ENCODE measurements at places on chromosomes 11 and 22. TPM values are rescaled to one million over a fixed set of nuclear protein-coding genes. Genes with fewer than 3 reads are reported as not detected.

DNA sequence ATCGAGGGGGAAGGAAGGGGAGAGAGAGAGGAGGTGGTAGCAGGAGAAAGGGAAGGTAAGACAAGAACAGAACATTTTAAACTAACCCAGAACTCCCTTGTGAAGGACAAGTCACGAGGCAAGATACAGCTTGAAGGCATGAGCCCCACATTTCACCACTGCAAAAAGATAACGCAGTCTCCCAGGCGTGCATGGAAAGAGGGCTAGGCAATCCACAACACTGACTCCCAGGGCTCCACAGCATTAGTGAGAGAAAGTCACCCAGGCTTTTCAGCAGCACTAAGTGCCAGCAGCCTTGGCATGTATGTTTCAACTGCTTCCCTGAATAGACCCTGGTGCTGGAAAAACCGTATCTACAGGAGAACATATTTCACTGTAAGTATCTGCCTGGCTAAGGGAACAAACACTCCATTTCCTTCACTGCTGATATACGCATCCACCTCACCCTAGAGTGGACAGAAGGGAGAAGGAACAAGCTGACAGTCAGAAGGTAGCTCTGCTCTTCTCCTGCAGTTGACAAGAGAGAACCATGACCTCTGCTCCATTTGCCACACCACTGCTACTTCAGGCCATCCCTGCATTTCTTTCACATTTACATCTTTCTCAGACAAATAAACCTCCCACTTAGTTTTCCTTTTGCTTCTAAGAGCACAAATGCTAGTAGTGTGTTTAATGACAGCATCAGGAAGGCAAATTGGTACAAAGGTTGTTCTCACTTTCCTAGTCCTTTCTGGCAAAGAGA lies 87.9 kb downstream of the AMBRA1 start:
- DNase-seq: no peak

ST14 gene
- 13.7 TPM for polyA plus RNA-seq

DNA sequence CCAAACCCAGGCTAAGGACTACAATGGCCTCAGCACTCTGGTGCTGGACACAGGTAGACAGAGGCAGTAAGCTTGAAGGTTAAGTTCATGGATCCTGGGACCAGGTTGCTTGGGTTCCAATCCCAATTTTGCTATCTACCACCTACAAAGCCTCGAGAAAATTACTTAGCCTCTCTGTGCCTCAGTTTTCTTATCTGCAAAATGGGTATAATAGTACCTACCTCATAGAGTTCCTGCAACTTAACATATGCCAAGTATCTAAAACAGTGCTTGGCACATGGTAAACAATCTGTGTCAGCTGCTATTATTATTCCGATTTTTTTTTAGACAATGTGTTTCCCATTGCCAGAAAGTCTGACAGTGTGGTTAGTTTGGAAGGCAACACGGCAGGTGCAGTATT lies 37.5 kb downstream of the SYN3 start:
- no peak for DNase-seq

DNA sequence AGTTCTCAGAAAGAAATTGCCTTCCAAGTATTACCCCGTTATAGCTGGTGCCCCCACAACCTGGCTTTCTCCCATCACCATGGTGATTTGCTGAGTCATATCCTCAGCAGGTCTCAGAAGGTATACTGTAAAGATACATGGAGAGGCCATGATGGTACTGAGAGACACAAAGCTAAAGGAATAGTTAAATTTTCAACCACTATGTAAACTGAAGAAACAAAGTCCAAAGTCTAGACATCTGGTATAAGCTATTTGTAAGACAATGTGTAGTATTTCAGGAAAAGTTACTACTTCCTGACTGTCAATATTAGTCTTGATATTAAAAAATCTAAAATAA lies 377.1 kb downstream of the DCDC1 start:
- no peak for DNase-seq

DNA sequence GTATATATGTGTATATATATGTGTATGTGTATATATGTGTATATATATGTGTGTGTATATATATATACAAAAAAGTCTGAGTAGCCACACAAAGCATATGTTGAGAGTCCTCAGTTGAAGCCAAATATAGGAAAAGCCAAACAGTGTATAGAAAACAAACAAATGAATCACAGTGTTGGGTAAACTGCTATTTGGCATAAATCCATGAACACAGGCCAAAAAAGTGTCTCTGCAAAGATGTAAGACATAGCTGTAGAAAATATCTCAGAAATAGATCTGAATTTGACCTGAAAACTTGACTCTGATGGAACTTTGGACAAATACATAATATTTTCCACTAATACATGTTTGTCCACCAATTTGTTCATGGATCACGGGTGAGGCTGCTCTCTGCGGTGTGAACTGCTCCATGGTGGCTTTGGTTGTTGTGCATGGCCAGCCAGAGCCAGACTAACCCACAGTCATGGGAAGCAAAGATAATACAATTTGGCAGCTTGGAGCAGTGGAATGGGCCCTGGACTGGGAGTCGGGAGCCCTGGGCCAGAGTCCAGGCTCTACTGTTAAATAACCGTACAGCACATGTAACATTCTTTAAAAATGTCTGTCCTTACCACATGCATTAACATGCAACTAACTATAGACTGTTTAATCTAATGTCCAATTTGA lies 76.9 kb upstream of the EED start:
- DNase-seq: no peak

Measured in brain (organoid and tissue), 16 donors.